ENCODE measurements at places on chromosomes 6 and 20.
A peak's percentile ranks its signal among the peaks of the same experiment; 100 is the strongest.

- DNase-seq: peak; percentile 6
These were observed 59.4 kb downstream of the CD164 start for GRCh38 chr6:109322825-109323224.

GRCh38 chr6:39357998-39358686 lies 35.6 kb upstream of the KCNK16 start:
- DNase-seq: no peak

- no peak for DNase-seq
These were observed 207.1 kb downstream of the ERMARD start for GRCh38 chr6:169958510-169958909.

GRCh38 chr6:46014511-46015118 lies 1.0 kb downstream of the CLIC5 start:
- DNase-seq: peak; percentile 36

DNA sequence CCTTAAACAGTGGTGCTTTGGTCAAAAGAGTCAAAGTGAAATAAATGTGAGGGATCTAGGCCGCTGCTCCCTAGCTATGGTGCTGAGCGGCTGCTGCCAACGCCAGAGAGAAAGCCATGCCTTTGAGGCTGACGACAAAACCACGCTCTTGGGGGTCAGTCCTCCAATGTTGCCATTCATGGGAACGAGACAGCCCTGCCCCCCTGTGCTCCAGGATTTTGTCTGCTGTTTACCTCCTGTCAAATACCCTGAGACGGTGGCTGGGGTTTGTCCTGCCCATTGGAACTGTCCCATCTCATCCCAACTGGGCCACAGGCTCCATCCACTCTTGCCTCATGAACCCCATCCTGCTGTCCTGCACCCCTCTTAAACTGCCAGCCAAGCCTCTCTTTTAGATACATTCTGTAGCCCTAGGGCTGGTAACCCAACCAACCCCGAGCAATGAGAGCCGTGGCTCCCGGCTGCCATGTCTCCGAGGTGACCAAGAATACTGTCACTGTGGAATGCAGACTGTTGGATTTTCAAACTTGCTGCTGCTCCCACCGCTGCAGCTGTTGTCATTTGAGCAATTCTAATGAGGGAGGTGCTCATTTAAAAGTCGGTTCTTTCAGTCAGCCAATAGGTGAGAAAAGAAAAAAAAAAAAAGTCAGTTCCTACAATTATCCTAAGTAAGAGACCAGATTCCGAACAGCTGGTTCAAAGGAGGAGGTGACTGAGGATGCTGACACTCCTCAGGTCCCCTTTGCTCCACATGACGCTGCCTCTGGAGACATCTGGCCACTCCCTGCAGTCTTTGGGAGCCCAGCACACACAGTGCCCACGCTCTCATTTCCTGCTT lies 73.1 kb upstream of the QKI start:
- no peak for DNase-seq

- no peak for DNase-seq
These were observed 151.3 kb downstream of the DLL1 start for GRCh38 chr6:170139531-170139930.

DNA sequence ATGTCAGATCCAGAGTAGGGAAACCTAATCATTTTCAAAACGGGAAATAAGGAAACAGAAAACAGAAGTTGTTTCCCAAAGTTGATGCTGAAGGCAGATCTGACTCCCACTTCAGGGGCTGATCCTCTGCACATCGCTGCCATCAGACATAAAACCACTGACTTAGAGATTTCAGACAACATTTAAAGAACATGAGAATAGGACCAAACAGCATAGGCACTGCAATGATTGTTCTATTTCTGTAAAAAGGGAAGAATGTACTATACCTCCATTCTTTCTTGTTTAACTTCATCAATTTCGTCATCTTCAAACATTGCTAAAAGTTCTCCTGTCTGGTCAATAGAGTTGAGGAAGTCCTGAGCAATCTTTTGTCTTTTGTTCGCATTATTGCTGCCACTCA lies 324.7 kb upstream of the RUNX2 start:
- no peak for DNase-seq

GRCh38 chr6:3522561-3523260 lies 65.9 kb upstream of the SLC22A23 start:
- no peak for DNase-seq

GRCh38 chr20:58705208-58705926 lies 12.8 kb downstream of the NPEPL1 start:
- DNase-seq: no peak

DNA sequence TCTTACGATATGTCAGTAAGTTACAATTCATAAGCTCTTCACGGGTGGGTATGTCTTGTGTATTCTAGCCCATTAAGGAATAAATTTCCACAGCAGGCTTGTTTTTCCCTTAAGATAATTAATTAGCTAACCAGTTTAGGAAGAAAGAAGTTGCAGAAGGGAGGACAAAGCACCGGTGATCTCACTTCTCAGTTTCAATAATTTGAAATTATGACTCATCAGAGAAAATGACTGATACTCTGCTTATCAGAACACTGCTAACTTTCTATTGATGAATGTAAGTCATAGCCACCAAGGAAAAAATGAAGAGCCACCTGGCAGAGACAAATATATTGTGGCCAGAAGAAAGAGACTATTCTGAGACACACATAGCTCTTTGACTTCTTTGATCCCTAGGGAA lies 35.0 kb upstream of the ENTPD6 start:
- no peak for DNase-seq

DNA sequence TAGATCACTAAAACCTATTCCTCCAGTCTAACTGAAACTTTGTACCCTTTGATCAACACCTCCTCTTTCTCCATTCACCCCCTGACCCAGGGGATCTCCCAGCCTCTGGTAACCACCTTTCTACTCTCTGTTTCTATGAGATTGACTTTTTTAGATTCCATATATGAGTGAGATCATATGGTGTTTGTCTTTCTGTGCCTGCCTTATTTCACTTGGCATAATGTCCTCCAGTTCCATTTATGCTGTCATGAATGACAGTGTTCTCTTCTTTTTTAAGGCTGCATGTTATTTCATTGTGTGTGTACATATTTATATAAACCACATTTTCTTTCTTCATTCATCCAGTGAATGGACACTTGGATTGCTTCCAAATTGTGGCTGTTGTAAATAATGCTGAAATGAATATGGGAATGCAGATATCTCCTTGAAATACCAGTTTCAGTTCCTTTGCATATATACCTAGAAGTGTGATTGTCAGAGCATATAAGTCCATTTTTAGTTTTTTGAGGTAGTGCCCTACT lies 57.7 kb downstream of the DHX35 start:
- no peak for DNase-seq

- peak; percentile 63 for DNase-seq
These were observed 17.8 kb downstream of the TMEM30A start for GRCh38 chr6:75266716-75267291.

- DNase-seq: no peak
These were observed 103.2 kb upstream of the BEND6 start for GRCh38 chr6:56851541-56852259.

- no peak for DNase-seq
These were observed 58.4 kb upstream of the MCM9 start for GRCh38 chr6:118993358-118993757.

DNA sequence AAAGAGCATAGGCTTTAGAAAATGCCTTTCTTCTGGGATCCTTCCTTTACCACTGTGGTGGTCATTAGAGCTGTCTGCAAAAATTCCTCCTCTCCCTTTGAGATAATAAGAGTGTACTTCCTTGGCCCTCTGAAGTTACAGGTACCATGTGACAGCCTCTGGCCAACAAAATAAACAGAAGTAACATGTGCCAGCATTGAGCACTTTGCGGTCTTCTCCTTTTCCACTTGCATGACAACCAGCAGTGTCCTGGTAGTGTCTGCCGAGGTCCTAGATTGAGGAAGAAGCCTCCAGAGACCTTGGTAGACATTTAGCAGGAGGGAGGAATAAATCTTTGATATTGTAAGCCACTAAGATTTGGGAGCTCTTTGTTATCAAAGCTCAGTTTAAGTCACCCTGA lies 87.5 kb upstream of the ARID1B start:
- peak; percentile 16 for DNase-seq

GRCh38 chr6:149716181-149716963 lies 1.5 kb downstream of the LATS1 start:
- no peak for DNase-seq

- no peak for DNase-seq
These were observed 115.6 kb upstream of the ADTRP start for GRCh38 chr6:11894212-11894611.

GRCh38 chr6:41037107-41037900 lies 1.7 kb downstream of the UNC5CL start:
- DNase-seq: no peak

- no peak for DNase-seq
These were observed 42.1 kb upstream of the ZNF184 start for GRCh38 chr6:27514906-27515495.

GRCh38 chr6:54898767-54899166 lies 52.2 kb downstream of the FAM83B start:
- DNase-seq: no peak

GRCh38 chr6:53937461-53937860 lies 142.7 kb downstream of the LRRC1 start:
- DNase-seq: no peak
